ENCODE measurements at places on chromosomes 6 and 20.

- DNase-seq: no peak
These were observed 547 bp downstream of the SAMD5 start for GRCh38 chr6:147508866-147509608.

- DNase-seq: no peak
These were observed 187.6 kb downstream of the CLIC5 start for GRCh38 chr6:45827952-45828530.

GRCh38 chr20:40176098-40176841 lies 512.8 kb downstream of the MAFB start:
- DNase-seq: peak; percentile 20

DNA sequence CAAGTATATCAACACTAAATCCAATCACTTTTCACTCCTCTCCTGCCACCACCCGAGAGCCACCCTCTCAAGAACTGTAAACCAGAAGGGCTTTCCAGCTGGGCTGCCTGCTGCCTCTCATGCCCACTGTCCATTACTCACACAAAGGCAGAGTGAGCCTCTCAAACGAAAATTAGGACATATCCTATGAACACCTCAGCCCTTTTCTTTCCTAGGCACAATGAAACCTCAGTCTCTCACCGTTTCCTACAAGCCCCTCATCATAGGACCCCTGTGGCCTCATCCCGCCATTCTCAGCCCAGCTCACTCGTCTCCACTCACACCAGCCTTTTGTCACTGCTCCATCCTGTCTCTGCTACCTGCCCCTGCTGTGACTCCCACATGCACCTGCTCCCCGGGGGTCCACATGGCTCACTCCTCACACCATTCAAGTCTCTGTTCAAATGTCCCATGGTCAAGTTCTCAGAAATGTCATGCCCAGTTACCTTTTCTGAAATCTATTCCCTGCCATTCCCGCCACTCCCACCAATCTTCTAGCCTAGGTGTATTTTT lies 7.4 kb downstream of the HLA-F start:
- DNase-seq: no peak

GRCh38 chr6:121901432-121901831 lies 466.0 kb downstream of the GJA1 start:
- DNase-seq: no peak

- peak; percentile 62 for DNase-seq
These were observed 40.4 kb upstream of the TBC1D7 start for GRCh38 chr6:13368731-13369115.

GRCh38 chr6:119720160-119720559 lies 370.6 kb upstream of the MAN1A1 start:
- no peak for DNase-seq

- no peak for DNase-seq
These were observed 349.2 kb downstream of the ZFAND3 start for GRCh38 chr6:38168699-38169098.

- DNase-seq: peak; percentile 38
These were observed 156.7 kb upstream of the PMEPA1 start for GRCh38 chr20:57866250-57867106.

DNA sequence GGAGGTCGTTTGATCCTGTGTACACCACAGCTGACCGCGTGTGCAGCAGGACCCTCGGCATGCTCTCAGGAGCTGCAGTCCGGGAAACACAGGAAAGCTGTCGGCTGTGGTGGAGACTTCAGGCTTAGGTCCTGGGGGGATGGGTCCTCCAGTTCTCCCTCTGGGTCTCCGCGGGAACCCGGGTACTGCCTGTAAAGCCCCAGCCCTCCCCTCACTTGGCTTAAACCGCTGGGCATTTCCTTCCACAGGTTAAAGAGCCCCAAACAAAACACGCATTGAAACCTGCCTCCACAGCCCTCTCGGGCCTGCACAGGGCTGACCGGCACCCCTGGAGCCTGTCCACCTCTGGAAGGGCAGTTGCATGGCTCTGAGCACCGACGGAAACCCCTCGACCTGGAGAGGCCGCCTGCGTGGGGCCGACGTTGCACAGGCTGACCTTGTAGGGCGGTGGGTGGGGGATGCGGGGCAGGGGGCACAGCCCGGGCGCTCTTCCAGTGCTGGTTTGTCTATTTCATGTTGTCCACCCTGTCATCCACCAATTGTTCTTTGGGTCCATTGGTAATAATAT lies 59.1 kb downstream of the DACT2 start:
- no peak for DNase-seq

- DNase-seq: peak; percentile 47
These were observed 637 bp downstream of the UBR2 start for GRCh38 chr6:42564506-42564825.

DNA sequence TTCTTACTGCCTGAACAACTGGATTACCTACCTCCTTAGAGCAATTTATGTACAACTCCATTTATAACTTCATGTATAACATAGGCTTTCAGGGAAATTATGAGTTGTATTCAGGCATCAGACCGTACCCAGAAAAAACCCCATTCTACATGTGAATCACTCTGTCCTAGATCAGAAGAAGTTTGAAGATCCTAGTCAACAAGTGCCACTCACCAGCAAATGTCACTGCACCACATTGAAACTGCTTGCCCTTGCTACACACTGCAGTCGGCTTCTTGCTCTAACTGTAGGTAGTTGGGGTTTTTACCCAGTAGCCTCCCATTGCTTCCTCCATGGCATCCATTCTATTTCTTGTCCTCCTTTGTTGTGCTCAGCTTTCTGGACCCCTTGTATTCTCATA lies 132.4 kb downstream of the DNAH8 start:
- no peak for DNase-seq

DNA sequence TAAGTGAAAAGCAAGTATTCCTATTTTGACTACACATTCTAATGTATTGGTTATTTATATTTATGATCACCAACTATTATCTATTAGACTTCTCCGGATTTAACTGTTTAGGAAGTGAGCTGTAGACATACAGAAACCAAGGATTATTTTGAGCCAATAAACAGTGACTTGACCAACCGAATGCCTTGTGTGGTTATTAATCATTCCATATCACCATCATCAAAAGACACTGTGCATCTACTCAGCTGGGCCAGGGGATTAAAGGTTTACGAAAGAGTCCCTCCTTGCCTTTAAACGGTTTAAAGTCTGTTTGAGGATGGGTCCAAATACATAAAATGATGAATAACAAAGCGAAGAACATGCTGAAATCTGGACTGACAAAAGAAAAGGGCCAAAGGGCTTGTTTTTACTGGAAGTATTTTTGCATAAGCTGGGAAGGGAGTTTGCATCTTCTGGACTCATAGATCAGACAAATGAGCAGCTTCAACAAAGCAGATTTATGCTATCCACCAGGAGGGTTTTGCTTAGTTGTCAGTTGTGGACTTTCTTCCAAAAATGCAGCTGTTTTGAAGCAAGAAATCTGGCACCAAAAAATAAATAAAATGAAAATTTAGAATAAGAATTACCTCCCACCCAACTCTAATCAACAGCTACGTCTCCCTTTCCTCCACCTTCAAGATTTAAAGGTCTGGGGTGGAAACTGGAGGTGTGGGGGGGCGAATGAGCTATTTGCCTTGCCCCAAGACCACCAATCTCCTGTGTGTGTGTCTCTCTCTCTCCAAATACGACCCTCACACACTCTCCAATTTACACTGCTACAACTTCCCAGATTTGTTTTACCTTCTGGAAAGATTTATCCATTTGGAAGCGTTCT lies 33.6 kb upstream of the ID4 start:
- no peak for DNase-seq

- DNase-seq: peak; percentile 41
These were observed 319.8 kb downstream of the HIVEP2 start for GRCh38 chr6:142624978-142625715.

GRCh38 chr20:52094693-52095092 lies 96.9 kb downstream of the ZFP64 start:
- no peak for DNase-seq

- DNase-seq: no peak
These were observed 1028.6 kb upstream of the CITED2 start for GRCh38 chr6:140403020-140403419.

- no peak for DNase-seq
These were observed 15.2 kb downstream of the SLC52A3 start for GRCh38 chr20:753136-753535.

DNA sequence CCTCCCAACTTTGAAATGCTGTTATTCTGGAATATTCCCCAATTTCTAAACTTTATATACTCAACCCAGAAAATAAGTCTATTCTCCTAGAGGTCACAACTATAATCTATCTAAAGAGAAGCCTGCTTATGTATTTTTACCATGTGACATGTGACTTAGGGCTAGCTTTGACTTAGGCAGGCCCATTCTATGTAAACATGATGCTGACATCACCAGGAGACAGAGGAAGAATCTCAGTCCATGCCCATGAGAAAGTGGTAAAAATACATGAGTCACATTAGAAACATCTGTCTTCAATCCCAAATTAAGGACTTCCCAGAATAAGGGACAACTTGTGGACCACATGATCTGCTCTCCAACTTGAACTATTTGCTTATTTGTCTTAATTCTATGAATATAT lies 113.6 kb upstream of the ID4 start:
- peak; percentile 2 for DNase-seq

DNA sequence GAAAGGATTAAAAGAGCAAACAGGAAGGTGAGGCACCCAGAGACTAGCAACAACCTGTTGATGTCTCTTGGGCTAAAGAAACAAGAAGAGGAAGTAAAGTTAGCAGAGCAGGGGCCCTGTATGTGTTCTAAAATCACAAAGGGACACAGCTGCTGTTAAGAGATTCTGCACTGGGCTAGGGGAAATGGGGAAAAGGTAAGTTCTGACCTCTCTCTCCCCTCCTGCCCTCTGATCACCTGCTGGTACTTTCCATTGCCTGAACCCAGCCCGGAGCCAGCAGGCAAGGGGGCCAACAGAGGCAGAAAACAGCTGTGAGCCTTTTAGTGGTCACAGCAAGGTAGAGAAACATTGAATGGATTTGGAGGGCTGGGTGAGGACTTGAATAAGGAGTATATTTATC lies 13.5 kb upstream of the CNR1 start:
- DNase-seq: no peak

DNA sequence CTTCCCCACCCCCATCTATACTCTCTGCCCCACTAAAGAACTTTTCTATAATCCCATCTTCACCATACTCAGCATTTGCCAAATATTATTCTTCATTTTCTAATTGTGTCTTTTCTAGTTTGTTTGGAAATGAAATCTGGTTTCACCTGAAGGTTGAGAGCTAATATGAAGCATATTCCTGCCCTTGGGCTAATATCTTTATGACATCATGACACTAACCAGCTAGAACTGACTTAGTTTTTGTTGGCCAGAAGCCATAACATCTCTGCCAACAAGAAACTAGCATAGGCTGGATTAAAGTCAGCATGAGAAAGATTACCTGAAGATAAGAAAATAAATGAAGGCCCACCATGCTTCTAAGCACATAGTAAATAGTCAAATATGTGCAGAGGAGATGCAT lies 16.7 kb downstream of the UNC5CL start:
- DNase-seq: no peak

- no peak for DNase-seq
These were observed 5.5 kb downstream of the ZBP1 start for GRCh38 chr20:57614490-57615444.

DNA sequence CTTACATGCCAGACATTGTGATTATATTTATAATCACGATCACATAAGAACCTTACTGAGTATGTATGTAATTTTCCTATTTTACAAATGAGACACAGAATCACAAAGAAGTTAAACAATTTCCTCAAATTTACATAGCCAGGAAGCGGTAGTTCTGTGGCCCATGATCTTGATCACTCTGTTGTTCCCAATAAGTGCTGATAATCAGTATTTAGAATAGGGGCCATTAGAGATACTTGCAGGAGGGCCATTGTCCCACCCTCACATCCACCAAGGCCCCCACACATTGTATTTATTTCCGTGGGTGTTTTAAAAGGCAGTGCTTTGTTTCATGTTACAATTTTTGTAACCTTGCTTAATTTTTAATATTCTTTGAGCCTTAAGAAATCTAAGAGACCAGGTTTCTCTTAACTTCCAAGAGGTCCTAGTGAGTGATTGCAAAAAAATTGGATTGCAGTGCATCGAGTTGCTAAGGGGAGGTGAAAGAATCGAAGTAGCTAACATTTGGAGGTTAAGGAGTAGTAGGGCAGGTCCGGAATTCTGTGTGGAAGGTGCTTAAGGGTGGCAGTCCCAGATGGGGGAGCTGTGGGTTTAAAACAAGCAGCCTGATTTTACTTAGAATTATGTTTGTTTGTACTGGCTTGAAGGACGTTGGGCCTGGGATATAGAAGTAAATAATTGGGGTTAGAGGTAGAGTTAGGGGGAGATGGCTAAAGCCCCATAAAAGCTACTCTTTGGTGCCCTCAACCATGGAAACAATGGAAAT lies 339.4 kb downstream of the CDKAL1 start:
- no peak for DNase-seq

GRCh38 chr6:14059791-14060436 lies 57.7 kb upstream of the CD83 start:
- DNase-seq: peak; percentile 81

DNA sequence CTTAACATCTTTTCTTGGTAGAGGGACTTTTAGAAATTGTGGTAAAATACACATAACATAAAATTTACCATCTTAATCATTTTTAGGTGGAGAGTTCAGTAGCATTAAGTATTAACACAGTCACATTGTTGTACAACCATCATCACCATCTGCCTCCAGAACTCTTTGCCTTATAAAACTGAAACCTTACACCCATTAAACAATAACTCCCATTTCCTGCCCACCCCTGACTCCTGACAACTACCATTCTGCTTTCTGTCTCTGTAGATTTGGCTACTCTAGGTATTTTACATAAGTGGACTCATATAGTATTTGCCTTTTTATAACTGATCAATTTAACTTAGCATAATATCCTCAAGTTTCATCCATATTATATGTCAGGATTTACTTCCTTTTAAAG lies 88.7 kb downstream of the ZHX3 start:
- no peak for DNase-seq

GRCh38 chr6:10510592-10511367 lies 10.4 kb upstream of the GCNT2 start:
- peak; percentile 71 for DNase-seq

GRCh38 chr6:112665815-112666214 lies 318.7 kb downstream of the RFPL4B start:
- no peak for DNase-seq

- DNase-seq: no peak
These were observed 114.7 kb downstream of the EDN3 start for GRCh38 chr20:59414936-59415623.

- DNase-seq: no peak
These were observed 42.1 kb downstream of the CFAP61 start for GRCh38 chr20:20094410-20094809.
